ENCODE measurements at places on chromosomes 6 and 20.

GRCh38 chr20:10971096-10971495, 297.3 kb upstream of the JAG1 start:
- no peak for DNase-seq

DNA sequence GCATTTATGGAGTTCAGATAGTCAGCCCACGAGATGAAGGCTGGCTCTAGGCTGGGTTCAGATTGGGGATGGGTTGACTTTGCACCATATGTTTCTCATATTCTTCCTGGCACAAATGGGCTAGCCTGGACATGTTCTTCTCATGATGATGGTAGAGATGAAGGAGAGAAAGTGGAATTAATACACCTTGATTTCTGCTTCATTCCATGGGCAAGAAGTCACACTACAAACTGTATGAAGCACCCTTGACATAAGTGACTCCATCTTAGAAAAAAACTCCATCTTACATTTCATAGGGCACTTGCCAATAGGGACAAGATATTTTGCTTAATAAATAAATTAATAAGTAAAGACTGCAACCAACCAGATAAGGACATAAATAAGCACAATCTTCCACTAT, 12.0 kb upstream of the CD83 start:
- DNase-seq: no peak

DNA sequence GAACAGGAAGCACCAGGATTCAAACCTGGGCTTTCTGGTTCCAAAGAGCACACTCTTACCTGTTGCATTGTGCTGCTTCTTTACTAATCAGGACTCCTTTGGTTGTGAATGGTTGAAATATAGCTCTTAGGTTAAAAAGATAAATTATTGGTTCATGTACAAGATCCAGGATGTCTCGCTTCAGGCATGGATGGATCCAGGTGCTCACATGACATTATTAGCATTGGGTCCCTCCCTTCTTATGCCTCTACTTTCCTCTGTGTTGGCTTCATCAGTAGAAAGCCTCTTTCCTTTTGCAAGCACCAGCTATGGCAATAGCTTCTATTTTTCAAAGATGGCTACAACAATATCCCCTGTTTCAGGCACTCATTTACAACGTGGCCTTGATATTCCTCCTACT, 217.7 kb upstream of the SULF2 start:
- no peak for DNase-seq

DNA sequence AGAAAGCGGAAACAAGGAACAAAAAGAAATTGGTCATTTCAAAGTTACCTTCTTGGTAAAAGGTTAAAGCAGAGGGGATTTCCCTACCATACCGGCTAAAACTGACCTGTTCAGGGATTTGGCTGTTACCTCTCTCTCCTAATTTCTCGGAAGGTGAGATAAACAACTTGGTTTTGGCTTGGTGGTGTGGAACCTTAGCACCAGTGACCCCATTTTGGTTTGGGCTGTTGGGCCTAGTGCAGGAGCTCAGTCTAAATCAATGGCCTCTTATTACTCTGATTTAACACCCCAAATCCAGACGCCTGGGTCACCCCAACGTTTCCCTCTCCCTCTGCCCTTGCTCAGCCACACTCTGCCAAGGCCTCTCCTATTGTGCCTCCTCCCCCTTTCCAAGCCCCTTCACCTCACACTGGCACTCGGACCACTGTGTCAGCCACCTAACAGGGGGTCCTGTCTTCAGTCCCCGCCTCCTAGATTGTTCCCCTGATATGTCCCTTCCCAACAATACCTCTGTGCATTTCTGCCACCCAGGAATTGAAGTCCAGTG, 8.3 kb downstream of the NCR2 start:
- DNase-seq: no peak

GRCh38 chr6:71766796-71767195, 119.6 kb upstream of the RIMS1 start:
- no peak for DNase-seq
